T-helper 17 cell (primary cell): ENCODE measurements at places on chromosomes 12 and 14.

- DNase-seq, result no peak
These were observed 513.0 kb downstream of the TMEM121 start for GRCh38 chr14:106039400-106039799.

DNA sequence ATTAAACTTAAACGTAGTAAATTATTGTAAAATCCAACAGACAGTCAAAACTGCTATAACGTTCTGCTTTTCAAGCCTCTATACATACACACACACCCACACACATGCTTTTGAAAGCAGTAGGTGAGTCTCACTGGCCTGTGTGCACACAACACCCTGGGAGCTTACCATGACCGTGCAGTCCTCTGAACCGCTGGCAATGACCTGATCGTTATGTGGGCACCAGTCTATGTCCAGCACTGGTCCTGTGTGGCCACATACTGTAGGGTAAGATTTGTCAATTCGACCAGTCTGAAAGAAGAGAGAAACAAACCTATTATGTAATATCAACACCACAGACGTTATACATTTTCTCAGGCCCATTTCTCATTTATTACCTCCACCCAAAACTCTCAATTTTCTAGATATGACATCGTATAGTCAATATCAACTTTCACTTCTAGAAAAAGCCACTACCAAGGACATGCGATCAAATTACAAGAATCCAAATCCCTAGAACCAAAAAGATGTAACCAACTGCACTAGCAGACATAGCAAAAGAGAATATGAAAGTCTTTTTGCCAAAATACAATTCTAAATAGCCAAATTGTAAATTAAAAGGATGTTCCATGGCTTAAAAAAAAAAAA, 44.5 kb upstream of the SELPLG start:
- no peak for DNase-seq

- DNase-seq, result no peak
These were observed 19.1 kb downstream of the NGB start for GRCh38 chr14:77251870-77252269.

DNA sequence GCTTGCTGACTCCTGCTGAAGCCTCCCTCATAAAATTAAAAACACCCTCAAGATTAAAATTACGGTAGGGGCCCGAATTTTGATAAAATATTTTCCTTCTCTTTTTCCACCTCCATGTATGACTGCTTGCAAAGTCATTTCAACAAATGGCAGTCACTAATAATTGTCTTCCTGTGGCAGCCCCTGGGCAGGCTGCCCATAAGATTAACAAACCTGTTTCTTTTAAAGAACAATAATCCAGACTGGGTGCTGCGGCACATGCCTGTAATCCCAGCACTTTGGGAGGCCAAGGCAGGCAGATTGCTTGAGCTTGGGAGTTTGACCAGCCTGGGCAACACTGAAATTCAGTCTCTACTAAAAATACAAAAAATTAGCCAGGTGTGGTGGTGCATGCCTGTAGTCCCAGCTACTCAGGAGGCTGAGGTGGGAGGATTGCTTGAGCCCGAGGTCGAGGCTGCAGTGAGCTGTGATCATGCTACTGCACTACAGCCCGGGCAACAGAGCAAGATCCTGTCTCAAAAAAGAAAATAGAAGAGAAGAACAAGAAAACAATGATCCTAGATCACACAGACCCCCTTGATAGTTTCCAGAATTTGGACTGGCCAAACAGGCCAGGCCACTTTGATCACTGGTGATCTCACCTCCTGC, 8.7 kb downstream of the SAV1 start:
- DNase-seq, result no peak

GRCh38 chr14:67559639-67560038, 26.5 kb downstream of the PLEKHH1 start:
- DNase-seq, result no peak

DNA sequence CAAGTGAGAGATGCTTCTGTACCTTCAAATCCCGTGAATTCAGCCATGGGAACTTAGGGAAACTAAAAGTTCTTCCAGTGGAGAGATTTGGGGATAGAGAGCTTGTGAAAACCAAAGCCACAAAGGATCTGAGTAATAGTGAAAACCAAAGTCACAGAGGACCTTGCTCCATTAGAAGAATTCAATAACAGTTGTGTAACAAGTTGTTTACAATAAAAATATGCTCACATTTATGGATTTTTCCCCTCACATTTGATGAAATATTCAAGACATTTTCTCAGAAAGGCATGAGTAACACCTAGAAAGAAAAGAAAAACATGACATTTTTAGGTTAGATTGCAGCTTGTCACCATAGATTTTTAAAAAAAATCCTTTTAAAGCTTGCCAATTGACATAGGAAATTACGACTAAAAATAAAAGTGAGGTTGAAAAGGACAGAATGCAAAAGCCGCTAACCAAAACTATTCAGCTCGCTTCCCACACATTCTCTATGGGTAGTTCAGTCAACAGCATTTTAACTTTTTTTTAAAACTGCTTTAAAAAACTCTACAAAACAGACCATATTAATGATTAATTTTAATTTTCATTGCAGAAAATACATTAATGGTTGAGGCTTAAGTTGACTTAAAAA, 113.2 kb downstream of the CAND1 start:
- DNase-seq, result no peak
